Ovary (tissue), 10 donors: ENCODE measurements at places on chromosomes 13 and 19. TPM values are rescaled to one million over a fixed set of nuclear protein-coding genes. Genes with fewer than 3 reads are reported as not detected.

Gene NRTN
- 2.0 TPM for total RNA-seq

DNA sequence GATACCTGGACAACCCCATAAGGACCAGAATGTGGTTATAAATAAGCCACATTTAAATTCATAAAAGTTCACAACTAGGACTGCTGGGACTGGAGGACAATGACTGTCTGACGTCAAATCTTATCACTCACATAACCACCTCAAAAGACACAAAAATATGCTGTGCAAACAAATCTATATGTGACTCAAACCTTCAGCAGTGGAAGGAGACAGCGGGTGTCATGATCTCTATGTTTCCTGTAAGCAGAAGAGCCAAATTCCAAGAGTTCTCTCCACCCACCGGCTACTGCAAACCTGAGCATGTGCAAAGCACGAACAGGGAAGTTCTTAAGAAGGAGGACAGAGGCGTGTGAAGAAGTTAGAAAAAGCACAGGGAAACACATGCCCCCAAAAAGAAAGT, 113.2 kb downstream of the MYCBP2 start:
- no peak for DNase-seq

DNA sequence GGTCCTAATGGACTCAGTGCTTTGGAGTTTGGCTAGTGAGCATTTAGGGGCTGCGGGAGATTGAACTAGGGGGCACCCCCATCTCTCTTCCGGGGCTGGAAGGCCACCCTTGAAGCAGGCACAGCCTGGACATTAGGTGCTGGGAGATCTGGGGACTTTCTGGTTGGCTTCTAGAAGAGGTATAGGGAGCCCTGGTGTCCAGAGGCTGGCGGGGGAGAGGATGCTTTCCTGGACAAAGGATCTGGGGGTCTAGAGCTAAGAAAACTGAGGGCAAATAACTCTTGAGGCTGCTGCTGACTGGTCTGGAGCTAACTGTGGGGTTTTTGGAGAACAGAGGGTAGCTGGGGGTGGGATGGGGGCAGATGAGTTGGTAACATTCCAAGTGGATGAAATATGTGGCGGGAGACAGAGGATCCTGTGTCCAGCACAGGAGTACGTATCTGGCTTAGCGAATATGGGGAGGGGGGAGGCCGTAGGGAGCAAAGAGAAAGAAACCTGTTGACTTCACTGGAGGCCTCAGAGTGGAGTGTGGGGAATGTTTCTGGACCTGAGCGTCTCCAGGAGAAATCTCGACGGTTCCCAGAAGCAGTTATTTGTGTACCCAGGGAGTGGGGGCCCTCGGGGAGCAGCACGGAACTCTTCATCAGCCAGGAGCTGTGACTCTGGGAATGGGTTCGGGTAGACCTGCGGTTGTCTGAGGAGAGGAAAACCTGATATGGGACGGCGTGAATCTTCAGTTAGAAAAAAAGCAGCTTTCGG, 1.4 kb downstream of the HNRNPUL1 start:
- peak; percentile 30 for DNase-seq

DNA sequence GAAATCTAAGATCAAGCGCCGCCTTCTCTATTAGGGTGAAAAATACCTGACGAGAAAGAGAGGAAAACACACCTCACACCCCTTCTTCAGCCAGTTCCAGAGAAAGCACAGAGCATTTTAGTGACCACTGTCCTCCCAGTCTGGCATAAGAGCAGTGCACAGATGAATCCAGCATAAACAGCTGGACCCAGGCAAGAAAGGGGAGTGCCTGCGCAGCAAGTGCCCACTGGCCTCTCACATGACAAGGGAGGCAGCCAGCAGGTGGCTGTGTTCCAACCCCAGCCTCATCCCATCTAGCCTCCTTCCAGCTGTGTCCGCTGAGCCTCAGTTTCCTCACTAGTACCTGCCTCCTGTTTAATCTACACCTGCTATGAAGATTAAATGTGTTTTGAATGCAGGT, 8.0 kb downstream of the MED26 start:
- DNase-seq: no peak

DNA sequence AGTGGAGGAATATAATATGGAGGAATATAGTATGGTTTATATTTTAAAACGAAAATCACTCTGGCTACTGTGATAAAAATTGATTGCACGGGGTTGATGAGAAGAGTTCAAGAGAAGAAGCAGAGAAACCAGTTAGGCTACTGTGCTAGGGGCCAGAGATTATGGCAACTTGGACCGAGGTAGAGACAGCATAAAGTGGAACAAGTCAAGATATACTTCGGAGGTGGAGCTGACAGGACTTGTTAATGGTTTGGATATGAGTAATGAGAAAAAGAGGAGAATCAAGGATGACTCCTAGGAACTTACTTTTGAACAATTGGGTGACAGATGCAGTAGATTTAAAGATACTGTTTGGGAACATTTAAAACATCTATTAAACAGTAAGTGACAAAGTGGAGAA, 6.6 kb upstream of the WDFY2 start:
- no peak for DNase-seq

- peak; percentile 85 for DNase-seq
Measured at GRCh38 chr19:43446746-43447489, 18.5 kb downstream of the LYPD3 start.

Gene FPR3
- total RNA-seq: 1.5 TPM

- no peak for DNase-seq
Measured at GRCh38 chr19:10143681-10144080, 24.0 kb upstream of the EIF3G start.

GRCh38 chr19:50759886-50760285, 10.4 kb upstream of the GPR32 start:
- DNase-seq: no peak

DNA sequence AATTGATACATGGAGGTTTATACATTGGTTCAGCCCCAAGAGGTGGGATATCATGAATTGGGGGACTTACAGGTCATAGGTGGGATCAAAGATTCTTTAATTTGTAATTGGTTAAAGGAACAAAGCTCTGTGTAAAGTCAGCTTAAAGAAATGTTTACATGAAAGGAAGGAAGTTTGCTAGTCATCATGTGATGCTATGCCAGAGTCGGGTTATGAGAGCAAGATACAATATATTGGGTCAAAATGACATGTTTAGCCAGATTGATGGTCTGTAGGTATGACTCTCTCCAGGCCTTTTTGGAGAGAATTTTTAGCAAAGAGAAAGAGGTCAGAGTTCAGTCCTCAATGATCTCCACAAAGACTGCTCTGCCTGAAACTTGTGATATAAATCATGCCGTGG, 5.3 kb upstream of the CYSLTR2 start:
- DNase-seq: no peak
